ENCODE measurements at places on chromosomes 2 and 18.

DNA sequence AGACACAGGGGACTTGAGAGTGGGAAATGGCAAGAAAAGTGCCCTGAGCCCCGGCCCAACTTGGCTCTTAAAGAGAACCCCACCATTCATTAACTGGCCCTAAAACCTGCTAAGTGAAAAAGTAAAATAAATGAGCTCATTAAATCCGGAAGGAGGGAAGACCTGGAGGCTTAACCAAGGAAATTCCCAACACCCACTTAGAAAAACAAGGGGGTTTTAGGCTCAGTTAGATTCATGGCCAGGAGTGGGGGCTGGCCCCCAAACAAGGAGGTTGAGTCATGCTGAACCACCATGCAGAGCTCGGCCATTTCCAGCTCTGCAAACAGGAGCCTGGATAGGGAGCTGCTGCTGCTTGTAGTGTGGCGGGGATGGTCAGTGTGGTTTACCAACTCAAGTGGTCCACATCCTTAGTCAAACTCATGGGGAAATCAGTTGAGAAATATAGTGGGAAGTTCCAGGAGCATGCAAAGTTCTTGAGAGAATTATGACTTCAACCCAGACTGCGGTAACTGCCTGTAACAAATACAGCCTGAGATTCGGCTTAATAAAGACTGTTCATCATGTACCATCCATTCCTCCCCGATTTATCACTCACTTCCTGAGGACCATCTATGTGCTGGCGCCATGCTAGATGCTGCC lies 39.7 kb upstream of the MRPL19 start:
- H3K4me3 ChIP-seq, result no peak overlapping the region
- no peaks in the 10 kb centered on the region for H3K27me3 ChIP-seq
- peak; percentile 86 for DNase-seq
- no peaks in the 10 kb centered on the region for H3K36me3 ChIP-seq
- peaks cover 72% of the 10 kb centered on the region for H3K4me1 ChIP-seq

- no peak overlapping the region for H3K27ac ChIP-seq
- H3K36me3 ChIP-seq, result peaks cover 24% of the 10 kb centered on the region
- H3K4me3 ChIP-seq, result no peak overlapping the region
- H3K4me1 ChIP-seq, result peaks cover 79% of the 10 kb centered on the region
- H3K27me3 ChIP-seq, result no peaks in the 10 kb centered on the region
Observed at GRCh38 chr2:207156451-207157161, 9.1 kb downstream of the KLF7 start.

DNA sequence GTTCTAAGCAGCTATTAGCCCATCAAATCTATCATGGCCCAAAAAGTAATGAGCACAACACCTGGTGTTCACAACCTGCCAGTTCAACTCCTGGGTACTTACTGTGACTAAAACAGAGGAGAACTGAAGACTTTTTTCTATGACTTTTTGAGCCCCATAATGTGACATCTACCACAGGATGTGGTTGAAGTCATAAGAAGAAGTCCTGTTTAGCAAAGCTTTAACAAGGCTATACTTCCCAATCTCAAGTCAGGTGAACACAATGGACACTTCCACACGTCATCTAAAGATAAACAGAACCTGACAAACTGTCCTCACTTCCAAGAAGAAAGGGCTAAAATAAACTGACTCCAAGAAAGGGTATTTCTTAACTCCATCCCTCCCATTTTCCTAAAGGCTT lies 138.8 kb downstream of the ATAD2B start:
- peaks cover 12% of the 10 kb centered on the region for H3K4me1 ChIP-seq
- H3K4me3 ChIP-seq, result no peak overlapping the region
- H3K27me3 ChIP-seq, result no peaks in the 10 kb centered on the region
- no peak overlapping the region for H3K27ac ChIP-seq
- peaks cover 15% of the 10 kb centered on the region for H3K36me3 ChIP-seq
- DNase-seq, result no peak

GRCh38 chr2:2362181-2362580 lies 31.1 kb upstream of the MYT1L start:
- H3K27ac ChIP-seq, result no peak overlapping the region
- H3K4me3 ChIP-seq, result no peak overlapping the region
- H3K27me3 ChIP-seq, result no peaks in the 10 kb centered on the region
- no peaks in the 10 kb centered on the region for H3K4me1 ChIP-seq

- no peak for DNase-seq
- H3K27ac ChIP-seq, result no peak overlapping the region
- no peaks in the 10 kb centered on the region for H3K36me3 ChIP-seq
- H3K4me3 ChIP-seq, result no peak overlapping the region
Observed at GRCh38 chr2:100615886-100616285, 53.1 kb downstream of the PDCL3 start.

DNA sequence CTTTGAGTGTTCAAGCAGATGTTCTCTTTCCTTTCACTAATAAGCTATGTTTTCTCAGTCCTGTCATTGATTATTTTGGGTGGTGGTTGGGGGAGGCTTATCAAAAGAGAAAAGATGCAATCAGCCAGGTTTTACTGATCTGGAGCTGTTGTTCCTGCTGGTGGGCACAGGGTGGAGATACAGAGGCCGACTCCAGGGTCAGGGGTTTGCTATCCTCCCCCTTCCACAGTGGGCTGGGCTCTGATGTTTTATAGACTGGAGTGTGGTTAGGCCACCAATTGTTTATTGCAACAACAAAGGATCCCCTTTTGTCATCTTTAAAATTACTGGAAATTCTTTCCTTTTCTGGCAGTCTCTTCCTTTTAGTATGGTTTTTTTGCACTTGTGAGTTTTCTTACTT lies 120.5 kb downstream of the TANC1 start:
- H3K4me1 ChIP-seq, result peaks cover 70% of the 10 kb centered on the region
- peak; percentile 81 for DNase-seq
- no peak overlapping the region for H3K4me3 ChIP-seq
- no peaks in the 10 kb centered on the region for H3K27me3 ChIP-seq
- no peaks in the 10 kb centered on the region for H3K36me3 ChIP-seq
- peak overlapping the region; percentile 90 for H3K27ac ChIP-seq

Measured in SJSA1 (cell line).